ENCODE measurements at places on chromosomes 2 and 18.

GRCh38 chr2:140775411-140775810 lies 1355.4 kb downstream of the LRP1B start:
- no peak for DNase-seq

GRCh38 chr2:39492095-39492590 lies 55.1 kb upstream of the MAP4K3 start:
- no peak for DNase-seq

- DNase-seq: peak; percentile 59
Measured at GRCh38 chr2:95728878-95729596, 137.2 kb downstream of the TRIM43 start.

GRCh38 chr2:37631292-37631691 lies 40.1 kb downstream of the CDC42EP3 start:
- no peak for DNase-seq

DNA sequence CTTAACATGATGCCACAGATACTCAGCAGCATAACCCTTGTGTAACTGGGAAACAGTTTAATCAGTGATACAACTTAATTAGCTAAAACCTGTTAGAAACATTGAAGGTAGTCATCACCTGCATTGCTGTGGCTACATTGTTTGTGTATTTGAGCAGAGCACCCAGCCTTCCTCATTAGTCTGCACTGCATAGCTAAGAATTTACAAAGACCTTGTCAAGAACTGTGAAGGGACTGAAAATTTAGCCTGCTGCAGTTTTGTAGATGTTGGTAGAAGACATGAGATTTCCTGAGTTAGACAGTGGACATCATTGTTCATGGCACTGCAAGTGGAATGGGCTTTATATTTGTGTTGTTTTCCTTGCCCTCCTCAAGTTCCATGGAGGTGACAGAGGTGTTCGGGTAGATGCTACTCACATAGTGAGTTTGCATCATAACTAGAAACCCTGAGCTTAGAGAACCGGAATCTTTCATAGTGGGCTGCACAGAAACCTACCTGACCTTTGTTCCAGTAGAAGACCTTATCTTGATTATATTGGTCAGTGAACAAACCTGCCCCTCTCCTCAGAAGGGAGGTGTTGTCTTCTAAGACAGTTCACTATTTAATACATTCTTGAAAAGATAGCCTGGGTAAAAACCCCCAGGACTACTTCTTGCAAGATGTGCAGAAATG lies 12.5 kb downstream of the VAPA start:
- no peak for DNase-seq

- DNase-seq: no peak
Measured at GRCh38 chr2:29527947-29528346, 393.4 kb downstream of the ALK start.

- DNase-seq: no peak
Measured at GRCh38 chr2:70128005-70128404, 40.7 kb downstream of the PCBP1 start.

DNA sequence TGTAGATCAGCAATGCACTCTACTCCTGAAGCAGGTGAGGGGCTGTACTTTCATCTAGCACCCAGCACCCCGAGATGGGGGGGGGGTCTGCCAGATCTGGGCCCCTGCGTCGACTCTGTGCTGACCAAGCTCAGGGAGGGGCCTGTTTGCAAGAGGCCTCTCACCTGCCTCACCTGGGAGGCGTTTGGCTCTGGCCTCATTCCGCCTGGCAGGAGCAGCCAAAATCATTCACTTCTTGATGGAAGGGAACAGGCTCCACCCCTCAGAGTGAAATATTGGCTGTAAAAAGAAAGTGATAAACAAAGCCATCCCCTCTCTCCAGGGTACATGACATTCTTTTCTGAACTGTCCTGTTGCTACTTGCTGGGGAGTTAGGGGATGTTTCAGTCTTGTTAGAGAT lies 10.7 kb upstream of the IL1R2 start:
- DNase-seq: no peak

DNA sequence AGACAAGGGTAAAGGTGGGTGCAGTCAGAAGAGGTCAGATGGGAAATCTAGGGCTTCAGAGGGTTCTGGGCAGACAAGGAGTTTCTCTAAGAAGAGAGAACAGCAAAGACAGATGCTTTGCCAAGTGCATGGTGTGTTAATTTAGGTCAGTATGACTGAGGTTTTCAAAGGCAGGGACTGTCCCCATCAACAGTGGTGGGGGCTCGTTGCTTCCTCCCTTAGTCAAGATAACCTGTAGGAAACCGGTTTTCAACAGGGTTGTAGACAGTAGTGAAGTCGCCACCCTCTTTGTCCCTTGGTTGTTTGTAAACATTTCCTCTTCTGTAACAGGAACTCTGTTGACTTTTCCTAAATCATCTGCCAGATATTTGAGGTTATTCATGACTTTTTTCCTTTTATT lies 11.6 kb downstream of the RAB12 start:
- DNase-seq: no peak

DNA sequence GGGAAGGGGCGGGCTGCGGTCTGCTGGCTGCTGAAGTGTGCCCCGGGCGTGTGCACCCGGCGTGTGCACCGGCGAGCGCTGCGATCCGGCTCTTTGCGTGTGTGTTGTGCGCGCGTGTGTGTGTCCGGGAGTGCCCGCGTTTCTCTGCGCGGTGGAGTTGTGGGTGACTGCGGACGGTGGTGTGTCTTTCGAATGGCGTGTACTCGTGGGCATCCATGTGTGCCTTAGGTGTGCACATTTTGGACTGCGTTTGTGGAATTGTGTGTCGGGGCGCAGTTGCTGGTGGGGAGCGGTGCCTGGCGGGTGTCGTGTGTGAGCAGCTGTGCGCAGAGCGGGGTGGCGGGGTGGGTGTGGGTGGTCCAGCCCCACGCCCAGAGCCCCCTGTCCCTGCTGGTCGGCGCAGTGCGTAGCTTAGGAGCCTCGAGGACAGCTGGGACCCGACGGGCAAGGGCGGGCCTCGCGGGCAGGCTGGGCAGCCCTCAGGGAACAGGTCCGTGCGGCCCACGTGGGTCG lies 533 bp downstream of the HPCAL1 start:
- DNase-seq: no peak

DNA sequence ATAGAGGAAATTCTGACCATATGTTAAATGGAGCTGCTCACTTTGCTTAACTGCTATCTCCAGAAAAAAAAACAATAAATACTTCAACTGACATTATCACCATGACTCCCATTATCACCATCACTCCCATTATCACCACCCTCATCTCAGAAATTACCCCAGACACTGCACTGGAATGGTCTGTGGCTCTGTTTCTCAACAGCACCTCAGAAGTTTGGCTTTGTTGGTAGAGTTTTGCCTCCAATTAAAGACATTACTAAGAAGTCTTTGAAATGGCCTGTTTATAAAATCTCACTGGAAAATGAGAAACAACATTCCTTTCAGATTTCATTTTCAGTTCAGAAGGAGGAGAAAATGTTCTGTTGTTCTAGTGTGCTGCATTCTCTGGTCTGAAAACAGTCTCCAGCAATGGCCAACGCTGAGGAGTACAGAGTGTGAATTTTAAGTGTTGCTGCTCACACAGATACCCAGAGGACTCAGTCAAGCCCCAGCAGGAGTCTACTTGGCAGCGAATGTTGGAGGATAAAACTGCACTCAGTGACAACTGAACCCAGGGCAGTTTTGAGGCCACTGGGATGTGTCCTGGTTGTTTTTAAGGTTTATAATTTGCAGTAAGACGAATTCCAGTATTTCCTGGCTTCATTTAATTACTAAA lies 364.5 kb upstream of the CDH2 start:
- DNase-seq: no peak

GRCh38 chr18:6948281-6949055 lies 169.1 kb downstream of the LAMA1 start:
- no peak for DNase-seq

DNA sequence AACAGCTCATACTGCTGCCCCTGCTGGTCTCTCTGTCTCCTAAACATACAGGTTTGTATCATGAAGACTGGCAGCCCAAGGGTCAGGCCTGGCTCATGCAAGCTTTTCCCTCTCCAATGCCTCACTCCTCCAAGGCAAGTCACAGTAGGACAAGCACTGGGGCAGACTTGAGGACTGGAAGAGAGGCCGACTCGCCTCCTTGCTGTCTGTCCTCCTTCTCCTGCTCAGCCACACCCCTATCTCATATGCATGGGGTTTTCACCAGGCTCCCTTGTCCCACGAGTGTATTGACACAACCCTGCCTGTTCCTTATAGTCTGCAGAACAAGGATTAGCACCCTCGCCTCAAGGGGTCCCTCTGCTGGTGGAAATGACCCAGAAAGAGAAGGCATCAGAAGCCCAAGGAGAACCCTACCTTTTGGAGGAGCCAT lies 223.7 kb downstream of the SOX11 start:
- DNase-seq: no peak

- DNase-seq: no peak
Measured at GRCh38 chr2:176561706-176562105, 292.5 kb downstream of the MTX2 start.

GRCh38 chr2:216636551-216637450 lies 3.6 kb downstream of the IGFBP2 start:
- no peak for DNase-seq

DNA sequence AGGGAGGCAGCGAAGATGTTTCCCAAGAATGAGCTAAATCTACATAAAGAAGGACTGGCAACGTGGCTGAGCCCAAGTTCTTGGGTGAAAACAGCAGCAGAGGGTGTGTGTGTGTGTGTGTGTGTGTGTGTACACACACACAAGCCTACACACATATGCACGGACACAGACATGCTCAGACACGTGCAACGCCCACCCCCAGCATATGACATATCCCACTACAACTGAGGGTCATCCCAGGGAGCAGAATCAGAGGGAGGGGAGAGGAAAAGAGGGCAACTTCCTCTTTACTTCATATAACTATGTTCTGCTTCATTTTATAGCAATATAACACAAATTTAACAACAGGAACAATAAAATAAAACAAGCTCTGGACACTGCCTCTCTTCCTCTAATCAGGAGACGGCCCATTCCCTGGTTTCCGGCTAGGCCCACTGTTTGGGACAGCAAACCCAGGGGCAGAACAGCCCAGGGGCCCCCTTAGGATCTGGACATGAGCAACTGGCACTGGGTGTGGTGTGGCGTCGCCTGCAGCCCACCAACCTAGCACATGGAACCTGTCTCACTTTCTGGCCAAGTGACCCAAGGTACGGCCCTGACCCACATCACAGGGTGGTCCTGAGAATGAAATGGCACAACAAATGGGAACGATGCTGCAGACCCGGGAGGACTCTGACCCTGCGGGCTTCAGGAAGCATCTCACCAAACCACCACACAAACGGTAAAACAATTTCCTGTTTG lies 25.0 kb downstream of the FAM178B start:
- no peak for DNase-seq

DNA sequence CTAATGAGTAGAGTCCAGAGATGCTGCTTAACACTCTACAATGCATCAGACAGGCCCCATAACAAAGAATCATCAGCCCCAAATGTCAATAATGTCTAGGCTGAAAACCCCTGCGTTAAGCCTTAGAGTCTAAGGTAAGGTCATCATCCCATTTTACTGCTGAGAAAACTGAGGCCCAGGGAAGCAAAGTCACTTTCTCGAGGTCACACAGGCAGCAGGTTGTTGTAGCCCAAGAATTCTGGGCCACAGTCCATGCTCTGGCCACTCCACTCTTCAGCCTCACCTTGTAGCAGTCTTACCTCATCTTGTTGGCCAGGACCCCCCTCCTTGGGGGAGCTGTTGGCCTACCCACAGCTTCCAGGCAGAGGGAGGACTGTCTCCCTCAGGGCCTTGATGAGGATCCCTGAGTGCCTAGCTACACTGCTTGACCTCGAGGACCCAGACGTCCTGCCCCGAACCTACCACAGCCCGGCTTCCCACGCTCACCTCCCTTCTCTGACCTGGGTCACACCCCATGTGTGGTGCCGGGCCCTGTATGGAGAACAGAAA lies 54.4 kb downstream of the SMAD7 start:
- no peak for DNase-seq

All from NCI-H1417 treated with DMSO at 0.1 percent for 48 hours (cell line).